LNCaP clone FGC (cell line): ENCODE measurements at places on chromosomes 12 and 14.

DNA sequence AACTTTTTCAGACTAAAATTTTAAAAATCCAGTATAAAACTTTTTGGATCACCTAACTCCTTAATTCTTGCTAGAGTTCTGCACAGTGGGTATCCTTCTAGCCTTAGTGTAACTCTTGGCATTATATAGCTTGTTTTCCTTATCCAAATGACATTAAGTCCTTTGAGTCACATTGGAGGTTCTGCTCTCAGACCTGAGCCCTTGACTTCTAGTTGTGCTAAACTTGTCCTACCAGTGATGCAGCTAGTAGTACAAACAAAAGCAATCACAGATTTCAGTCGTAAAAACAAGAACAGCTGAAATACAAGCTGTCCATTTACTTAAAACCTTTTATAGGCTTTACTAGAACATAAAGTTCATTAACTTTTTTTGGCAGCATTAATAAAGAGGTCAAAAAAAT lies 10.5 kb downstream of the ZBTB1 start:
- DNase-seq, result peak; percentile 99

- no peak for DNase-seq
Observed at GRCh38 chr12:57469296-57470164, 9.9 kb downstream of the GLI1 start.

- DNase-seq, result no peak
Observed at GRCh38 chr14:59566725-59567124, 9.9 kb downstream of the CCDC175 start.

DNA sequence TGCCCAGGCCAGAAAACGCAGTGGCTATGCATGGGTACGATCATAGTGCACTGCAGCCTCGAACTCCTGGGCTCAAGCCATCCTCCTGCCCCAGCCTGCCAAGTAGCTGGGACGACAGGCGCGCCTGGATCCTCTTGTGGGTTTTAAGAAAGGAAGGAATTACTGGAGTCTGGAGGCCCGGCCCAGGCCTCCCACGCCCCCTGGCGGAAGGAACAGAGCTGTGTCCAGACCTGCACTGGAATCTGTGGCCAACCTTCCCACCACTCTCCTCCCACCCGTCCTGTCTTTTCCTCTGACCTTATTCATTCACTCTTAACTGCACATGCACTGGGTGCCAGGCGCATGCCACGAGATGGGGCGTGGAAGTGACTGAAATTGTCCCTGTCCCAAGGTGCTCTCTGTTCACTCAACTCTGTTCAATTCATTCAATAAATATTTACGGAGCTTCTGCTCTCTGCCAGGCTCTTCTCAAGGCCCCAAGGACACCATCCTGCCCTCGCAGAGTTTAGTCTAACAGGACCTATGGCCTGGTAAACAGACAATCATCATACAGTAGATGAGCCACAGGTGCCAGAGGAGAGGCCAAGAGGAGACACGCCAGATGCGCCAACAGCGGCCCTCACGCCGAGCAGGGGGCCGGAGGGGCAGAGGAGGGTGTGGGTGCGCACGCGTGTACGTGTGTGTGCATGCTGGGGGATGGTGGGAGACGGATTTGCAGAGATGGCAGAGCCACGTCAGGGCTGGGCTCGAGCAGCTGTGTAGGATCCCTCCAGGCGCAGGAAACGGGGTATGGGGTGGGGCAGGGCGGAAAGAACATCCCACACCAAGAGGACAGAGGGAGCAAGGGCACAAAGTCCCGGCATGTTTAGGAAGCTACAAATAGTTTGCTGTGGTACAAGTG lies 13.7 kb upstream of the TMEM106C start:
- DNase-seq, result peak; percentile 60

DNA sequence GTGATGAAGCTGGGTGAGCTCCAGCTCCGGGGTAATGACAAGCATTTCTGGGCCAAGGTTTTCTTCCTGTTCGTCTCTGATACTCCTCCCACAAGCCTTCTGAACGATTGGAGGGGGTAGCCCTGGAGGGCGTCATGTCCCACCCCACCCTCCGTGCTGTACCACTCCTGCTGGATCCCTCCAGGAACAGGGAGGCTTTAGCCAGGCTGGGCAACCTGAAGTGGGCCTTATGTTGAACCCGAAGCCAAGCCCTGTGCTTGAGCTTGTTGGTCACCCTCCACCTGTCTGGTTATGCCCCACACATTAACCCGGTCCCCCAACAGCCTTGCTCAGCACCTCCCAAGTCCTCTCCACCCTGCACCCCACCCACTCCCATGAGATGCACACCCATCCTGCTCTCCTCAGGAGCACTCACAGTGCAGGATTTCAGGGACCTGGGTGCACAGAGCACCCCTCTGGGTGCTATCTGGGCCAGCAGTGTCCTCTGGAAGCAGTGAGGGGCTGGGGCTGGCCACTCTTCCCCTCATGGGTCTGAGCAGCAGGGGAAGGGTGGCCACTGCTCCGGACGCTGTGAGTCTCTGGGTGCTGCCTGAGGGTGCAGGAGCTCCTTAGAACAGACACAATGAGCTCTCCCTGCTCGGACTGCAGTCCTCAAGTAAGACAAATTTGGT lies 6.8 kb upstream of the KRT83 start:
- no peak for DNase-seq
